ENCODE measurements at places on chromosomes 7 and 10.
A peak's percentile ranks its signal among the peaks of the same experiment; 100 is the strongest.

- H3K27me3 ChIP-seq, result peaks cover 20% of the 10 kb centered on the region
- peaks cover 6% of the 10 kb centered on the region for H3K4me1 ChIP-seq
- H3K4me3 ChIP-seq, result peak overlapping the region; percentile 64
- H3K27ac ChIP-seq, result no peak overlapping the region
- no peak for DNase-seq
Observed at GRCh38 chr10:35642793-35643114, 658 bp upstream of the FZD8 start.

- H3K4me1 ChIP-seq, result no peaks in the 10 kb centered on the region
- H3K36me3 ChIP-seq, result no peaks in the 10 kb centered on the region
- no peak overlapping the region for H3K4me3 ChIP-seq
- no peaks in the 10 kb centered on the region for H3K27me3 ChIP-seq
- no peak for DNase-seq
Observed at GRCh38 chr10:33661580-33662336, 327.3 kb upstream of the NRP1 start.

DNA sequence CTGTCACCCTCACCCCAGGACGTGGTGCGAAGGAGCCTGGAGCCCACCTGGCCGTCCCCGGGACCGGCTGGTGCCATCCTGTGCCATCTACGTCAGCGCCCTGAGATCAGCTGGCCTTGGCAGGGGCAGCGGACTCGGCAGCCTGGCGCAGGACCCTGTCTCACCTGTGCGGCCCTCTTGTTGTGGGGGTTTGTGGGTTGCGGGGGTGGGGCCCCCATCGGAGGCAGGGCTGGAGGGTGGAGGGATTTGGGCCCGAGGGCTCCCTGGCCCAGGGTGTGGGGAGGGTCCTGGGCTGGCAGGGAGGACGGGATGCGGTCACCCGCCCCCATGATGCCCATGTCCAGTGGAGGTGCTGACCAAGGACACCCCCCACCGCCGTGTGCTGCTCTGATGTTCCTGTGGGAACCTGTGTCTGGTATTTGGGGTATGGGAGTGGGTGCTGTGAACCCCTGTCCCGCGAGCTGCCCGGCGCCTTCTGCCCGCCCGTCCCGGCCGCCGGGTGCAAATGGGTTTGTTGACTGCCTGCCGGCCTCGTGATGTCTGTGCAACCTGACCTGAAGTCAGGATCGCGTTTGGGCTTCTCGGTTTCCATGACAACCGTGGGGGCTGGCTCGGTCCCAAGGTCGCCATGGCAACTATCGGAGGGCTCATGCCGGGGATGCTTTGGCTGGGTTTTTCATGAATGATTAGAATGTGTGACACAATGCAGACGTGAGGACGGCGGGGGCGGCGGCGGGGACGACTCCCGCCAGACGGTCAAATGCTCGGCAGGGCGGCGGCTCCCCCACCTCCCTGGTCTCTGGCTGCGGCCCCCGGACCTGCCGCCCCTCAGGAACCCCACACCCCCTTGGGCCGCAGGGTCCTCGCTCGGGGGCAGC lies 7.3 kb downstream of the MAFK start:
- peak; percentile 97 for DNase-seq
- H3K4me3 ChIP-seq, result no peak overlapping the region
- peaks cover 56% of the 10 kb centered on the region for H3K36me3 ChIP-seq
- no peaks in the 10 kb centered on the region for H3K27me3 ChIP-seq
- H3K4me1 ChIP-seq, result peaks cover 81% of the 10 kb centered on the region
- peak overlapping the region; percentile 25 for H3K27ac ChIP-seq

DNA sequence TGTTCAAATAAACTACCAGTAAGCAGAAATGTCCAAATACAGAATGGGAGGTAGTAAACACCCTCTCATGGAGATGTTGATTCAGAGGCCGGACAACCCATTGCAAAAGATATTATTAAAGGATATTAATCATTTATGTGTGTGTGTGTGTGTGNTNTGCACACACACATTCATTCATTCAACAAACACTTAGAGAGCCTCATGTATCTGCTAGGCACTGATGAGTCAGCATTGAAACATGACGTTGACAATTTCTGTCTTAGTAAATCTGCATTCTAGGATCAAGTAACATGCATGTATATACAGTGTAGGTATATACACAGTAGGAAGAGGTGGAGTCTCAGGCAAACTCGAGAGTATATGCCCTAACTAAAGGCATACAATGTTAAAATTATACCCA lies 187.0 kb downstream of the ZNF365 start:
- DNase-seq, result no peak
- no peak overlapping the region for H3K4me3 ChIP-seq
- no peaks in the 10 kb centered on the region for H3K27me3 ChIP-seq
- H3K27ac ChIP-seq, result no peak overlapping the region

DNA sequence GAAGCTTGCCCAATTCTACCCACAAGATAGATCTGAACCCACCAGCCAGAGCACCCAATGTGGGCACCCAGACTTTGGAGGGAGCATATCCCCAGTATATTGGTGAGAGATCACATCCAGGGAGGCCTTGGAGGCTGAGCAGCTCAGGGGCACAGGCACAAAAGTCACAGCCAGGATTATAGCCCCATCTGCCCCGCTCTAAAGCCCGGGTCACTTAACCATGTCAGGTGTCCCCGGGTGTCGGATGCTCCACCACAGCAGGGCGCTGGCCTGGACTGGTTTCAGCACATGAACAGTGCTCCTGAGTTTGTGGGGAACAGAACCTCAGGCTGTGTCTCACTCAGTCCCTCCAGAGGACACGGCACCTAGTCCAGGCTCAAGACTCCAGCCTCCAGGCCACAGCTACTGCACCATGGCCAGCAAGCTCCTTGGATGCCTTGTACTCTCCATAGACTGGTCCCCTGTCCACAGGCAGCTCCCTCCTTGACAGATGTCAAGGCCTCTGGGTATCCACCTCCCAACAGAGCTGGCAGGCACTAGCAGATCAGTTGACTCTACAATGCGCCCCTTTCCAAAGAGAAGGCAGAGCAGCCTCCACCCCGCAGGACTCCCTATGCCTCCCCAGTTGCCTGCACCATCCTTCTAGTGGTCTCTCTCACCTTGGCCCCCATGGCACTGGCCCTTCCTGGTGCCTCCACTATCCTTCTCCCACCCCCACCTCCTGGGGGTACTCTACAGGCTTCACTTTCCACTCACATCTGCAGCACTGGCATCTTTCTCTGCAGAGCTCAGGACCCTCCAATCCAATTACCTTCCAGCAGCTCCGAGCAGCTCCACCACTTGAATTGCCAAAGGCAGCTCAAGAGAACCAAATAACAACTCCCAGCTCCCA lies 306.0 kb downstream of the GRID1 start:
- no peaks in the 10 kb centered on the region for H3K36me3 ChIP-seq
- H3K27me3 ChIP-seq, result peaks cover 44% of the 10 kb centered on the region
- no peaks in the 10 kb centered on the region for H3K4me1 ChIP-seq
- H3K27ac ChIP-seq, result no peak overlapping the region
- no peak overlapping the region for H3K4me3 ChIP-seq

GRCh38 chr7:135786911-135787310 lies 38.3 kb upstream of the FAM180A start:
- no peak for DNase-seq
- no peak overlapping the region for H3K4me3 ChIP-seq
- no peaks in the 10 kb centered on the region for H3K36me3 ChIP-seq
- H3K27me3 ChIP-seq, result peaks cover 51% of the 10 kb centered on the region
- no peaks in the 10 kb centered on the region for H3K4me1 ChIP-seq

- no peaks in the 10 kb centered on the region for H3K36me3 ChIP-seq
- no peak overlapping the region for H3K27ac ChIP-seq
- H3K27me3 ChIP-seq, result no peaks in the 10 kb centered on the region
- H3K4me3 ChIP-seq, result no peak overlapping the region
Observed at GRCh38 chr10:86303626-86304025, 63.0 kb downstream of the GRID1 start.

DNA sequence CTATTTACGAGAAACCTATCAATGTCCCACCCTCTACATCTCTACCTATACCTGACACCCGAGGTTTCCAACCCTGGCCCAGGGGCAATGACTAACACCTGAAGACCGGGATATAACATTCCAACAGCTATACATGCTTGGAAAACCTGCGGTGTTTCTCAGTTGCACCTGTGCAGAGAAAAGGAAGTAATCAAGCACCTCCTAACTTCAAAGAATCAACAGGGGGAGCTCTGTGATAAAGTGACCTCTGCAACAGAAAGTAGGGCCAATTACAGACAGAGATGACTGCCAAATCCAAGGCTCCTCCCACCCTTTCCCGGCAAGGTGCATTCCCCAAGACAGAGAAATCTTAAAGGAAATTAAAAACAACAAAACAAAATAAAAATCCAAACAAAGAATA lies 41.3 kb downstream of the CCDC6 start:
- no peaks in the 10 kb centered on the region for H3K27me3 ChIP-seq
- H3K4me3 ChIP-seq, result no peak overlapping the region
- no peak overlapping the region for H3K27ac ChIP-seq
- peak; percentile 70 for DNase-seq
- H3K36me3 ChIP-seq, result no peaks in the 10 kb centered on the region

DNA sequence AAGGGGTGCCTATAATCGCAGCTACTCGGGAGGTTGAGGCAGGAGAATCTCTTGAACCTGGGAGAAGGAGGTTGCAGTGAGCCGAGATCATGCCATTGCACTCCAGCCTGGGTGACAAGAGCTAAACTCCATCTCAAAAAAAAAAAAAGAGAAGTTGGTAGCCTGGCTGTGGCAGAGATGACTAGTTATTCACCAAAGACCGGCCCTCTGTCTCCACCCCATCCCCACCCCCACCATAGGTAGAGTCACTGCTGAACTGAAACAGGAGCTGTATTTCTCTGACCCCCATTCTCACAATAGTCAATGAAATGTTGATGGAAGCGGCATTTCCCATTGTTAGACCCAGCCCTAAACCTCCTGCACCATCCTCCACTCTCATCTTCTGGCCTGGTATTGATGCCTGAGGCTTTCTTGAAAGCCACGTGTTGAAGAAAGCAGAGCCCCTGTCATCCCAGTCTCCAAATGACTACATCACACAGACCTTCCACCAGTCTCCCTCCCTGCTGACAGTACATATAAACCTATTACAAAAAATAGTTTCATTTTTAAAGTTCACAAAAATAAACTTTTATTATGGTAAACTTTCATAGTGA lies 9.4 kb upstream of the PIK3CG start:
- H3K4me1 ChIP-seq, result peaks cover 24% of the 10 kb centered on the region
- no peaks in the 10 kb centered on the region for H3K27me3 ChIP-seq
- no peak overlapping the region for H3K4me3 ChIP-seq
- H3K27ac ChIP-seq, result no peak overlapping the region

GRCh38 chr10:61784354-61785133 lies 117.0 kb upstream of the ARID5B start:
- H3K27me3 ChIP-seq, result no peaks in the 10 kb centered on the region
- no peak overlapping the region for H3K4me3 ChIP-seq
- peak; percentile 66 for DNase-seq
- H3K27ac ChIP-seq, result peak overlapping the region; percentile 58

GRCh38 chr7:132141109-132141508 lies 435.2 kb downstream of the PLXNA4 start:
- H3K27ac ChIP-seq, result no peak overlapping the region
- H3K36me3 ChIP-seq, result no peaks in the 10 kb centered on the region
- H3K27me3 ChIP-seq, result peaks cover 55% of the 10 kb centered on the region
- DNase-seq, result no peak

DNA sequence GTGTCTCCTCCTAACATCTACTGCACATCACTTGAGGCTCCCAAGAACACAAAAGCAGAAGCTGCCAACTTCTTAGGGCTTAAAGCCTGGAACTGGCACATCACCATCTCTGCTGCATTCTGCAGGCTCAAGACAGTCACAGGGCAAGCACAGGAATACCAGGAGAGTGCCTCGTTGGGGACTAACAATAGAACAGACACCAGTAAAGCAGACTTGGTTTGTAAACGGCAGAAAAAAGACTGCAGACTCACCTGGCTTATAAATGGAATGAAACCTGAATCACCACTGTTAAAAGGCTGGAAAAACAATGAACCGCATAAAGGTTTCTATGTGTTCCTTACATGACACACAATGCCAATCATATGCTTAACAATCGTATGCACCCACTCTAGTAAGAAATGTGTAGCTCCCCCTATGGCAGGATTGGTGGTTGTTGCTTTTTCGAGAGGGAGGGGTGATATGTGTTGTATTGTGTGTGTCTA lies 12.8 kb downstream of the RHEB start:
- peaks cover 12% of the 10 kb centered on the region for H3K36me3 ChIP-seq
- peak; percentile 63 for DNase-seq
- no peak overlapping the region for H3K4me3 ChIP-seq
- H3K27ac ChIP-seq, result no peak overlapping the region
- H3K4me1 ChIP-seq, result peaks cover 5% of the 10 kb centered on the region

- H3K36me3 ChIP-seq, result peaks cover 59% of the 10 kb centered on the region
- no peak overlapping the region for H3K4me3 ChIP-seq
- no peaks in the 10 kb centered on the region for H3K27me3 ChIP-seq
- peaks cover 6% of the 10 kb centered on the region for H3K4me1 ChIP-seq
- no peak for DNase-seq
Observed at GRCh38 chr7:103299660-103300059, 2.4 kb downstream of the PMPCB start.

DNA sequence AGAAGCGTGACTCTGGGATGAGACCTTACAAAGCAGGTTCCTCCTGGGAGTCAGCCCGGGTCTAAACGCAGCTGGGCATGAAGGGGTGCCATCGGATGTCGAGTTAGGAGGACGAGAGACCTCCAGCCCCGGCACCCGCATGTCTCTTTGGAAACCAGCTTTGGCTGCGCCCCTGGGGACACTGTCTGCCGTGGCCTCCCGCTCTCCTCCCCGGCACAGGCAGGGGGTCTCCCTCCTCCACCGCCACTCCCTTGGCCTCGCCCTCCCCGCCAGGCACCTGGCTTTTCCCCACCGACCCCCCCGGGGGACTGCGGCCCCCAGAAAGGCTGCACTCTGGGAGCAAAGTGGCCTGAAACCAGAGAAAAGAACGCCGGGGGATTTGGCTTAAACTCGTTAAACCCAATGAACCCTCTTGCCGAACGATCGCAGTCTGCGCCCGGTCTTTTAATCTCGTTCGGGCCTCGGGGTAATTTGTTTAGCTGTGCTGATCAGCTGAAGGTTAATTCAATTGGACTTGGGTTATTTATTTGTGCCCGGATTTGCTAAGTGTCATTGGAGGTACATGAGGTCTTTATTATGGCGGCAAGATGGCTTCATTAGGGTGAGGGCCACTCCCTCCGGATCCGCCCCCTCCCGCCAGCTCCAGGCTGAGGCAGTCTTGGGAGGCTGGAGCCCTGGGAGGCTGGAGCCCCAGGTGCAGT lies 16.4 kb upstream of the PSMG3 start:
- no peaks in the 10 kb centered on the region for H3K4me1 ChIP-seq
- no peak overlapping the region for H3K4me3 ChIP-seq

DNA sequence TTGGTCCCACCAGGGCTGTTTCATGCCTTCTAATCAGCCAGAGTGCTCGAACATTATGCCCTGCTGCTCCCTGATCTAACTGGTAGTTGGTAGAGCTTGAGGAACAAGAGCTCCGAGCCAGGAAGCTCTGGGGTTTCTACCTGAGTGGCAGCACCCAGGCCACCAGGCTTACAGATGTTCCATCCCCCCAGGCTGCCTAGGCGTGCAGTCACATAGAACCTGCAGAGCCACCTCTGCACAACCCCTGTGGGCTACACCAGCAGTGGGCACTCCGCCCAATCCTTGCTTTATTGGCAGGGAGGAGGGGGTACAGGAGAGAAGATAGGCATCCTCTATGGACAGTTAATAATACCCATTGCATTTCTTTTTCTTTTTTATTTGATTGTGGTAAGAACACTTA lies 21.8 kb downstream of the MAP3K8 start:
- H3K36me3 ChIP-seq, result peaks cover 68% of the 10 kb centered on the region
- DNase-seq, result no peak
- no peaks in the 10 kb centered on the region for H3K4me1 ChIP-seq
- H3K4me3 ChIP-seq, result no peak overlapping the region

All from K562 (cell line).